ENCODE measurements at places on chromosomes 11 and 22.

DNA sequence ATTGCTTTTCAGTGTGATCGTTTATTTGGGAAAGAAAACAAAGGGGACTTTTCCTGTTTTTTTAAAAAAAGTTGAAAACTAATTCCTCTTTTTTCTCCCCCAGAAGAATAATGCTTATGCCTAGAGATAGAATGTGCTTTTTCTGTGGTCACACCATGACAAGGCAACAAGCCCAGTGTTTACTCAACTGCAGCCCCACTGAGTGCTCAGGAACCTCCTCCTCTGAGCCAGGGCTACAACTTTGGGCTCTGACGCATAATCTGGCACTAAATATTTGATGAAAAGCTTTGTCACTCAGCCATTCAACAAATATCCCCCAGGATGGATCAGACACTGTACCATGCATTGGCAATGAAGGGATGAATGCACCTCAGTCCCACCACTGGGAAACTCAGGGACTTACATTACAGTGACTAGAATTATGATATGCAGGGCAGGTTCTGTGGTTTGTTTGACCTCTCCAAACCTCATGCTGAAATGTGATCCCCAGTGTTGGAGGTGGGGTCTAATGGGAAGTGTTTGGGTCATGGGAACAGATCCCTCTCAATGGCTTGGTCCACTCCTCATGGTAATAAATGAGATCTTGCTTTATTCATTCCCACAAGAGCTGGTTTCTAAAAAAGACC is 155.9 kb downstream of the CCDC34 start:
- DNase-seq: no peak

GRCh38 chr11:105790840-105791239 is 181.0 kb downstream of the GRIA4 start:
- DNase-seq: no peak

DNA sequence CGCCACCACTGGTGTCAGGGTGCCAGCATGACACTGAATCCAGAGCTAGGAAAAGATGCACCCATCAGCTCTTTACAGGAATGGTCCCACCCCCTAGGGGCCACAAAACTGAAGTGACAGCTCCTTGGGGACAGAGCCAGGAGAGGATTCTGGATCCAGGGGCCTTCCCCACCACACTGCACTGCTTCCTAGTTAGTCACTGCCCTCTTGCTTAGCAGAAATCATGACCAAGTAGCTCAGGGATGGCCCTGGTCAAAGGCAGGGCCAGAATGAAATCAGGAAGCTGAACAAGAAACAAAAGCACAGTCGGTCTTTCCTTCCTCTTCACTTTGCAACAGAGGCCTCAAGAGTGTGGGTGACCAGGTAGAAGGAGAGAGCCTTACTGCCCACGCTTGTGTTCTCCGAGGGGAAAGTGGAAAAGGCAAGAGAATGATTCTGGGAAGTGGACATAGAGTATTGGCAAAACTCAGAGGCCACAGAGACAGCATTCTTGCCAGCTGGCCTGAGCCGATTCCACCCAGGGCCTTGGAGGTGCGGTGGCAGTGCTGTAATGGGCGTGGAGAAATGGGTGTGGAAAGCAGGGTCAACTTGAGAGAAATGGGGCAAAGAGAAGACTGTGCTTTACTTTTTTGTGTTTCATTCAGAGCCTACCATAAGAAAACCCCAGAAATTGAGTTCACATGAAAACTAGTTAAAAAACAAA is 39.8 kb downstream of the KCNJ1 start:
- no peak for DNase-seq

DNA sequence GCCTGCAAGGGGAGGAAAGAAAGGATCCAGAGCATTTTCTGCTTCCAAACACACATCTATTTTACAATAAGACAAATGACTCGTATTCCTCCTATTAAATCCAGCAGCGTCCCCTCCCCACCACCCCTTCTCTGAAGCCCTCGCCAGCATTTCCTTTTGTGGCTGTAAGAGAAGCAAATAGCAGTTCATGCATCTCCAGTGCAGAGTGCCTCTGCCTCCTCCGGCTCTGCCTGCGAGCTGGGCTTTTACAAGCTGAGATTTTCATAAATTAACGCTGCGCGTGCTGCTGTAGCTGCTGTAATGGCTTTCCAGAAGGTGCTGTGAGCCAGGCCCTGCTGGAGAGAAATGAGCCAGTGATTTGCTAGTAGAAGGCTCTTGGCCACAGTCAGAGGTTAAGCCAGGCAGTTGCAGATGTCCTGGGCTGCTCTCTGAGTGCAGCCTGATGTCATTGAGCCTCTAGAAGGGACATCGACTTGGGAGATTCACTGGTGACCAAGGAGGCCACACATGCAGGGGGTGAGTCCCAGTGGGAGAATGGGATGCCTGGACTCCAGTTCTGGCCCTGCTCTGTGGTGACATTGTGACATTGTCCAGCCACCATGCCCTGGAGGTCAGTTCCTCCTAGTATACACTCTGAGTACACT is 134.5 kb upstream of the NAV2 start:
- no peak for DNase-seq

DNA sequence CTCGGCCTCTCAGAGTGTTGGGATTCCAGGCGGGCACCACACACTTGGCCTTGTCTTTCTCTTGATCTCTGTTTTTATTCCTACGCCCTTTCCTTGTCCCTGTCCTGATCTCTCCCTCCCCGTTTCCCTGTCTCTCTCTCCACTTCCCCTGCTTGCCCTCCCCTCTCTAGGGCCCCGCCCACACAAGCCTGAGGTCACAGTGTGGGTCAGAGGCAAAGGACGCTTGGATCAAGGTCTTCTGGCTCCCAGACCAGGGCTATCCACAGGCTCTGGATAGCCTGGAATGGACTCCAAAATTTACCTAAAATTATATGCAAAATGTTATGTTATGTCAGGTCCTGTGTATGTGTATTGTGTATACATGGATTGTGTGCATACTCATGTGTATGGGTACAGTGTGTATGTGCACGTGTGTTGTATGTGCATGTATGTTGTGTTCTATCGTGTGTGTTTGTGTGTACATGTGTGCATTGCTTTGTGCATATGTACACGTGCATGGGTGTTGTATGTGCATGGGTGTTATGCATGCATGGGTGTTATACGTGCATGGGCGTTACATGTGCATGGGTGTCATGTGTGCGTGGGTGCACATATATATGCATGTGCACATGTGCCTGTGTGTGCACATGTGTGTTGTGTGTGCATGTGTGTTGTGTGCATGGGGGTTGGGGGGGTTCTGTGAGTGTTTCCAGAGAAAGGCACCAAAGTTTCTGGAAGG is 38.3 kb downstream of the TP53I11 start:
- DNase-seq: no peak

- DNase-seq: no peak
These were observed at the start of gene PDGFB for GRCh38 chr22:39244496-39245129. Gene PDGFB, minus strand, starts transcription at chr22:39244982. Its CDS starts 1,019 bp downstream, at chr22:39243963.

- no peak for DNase-seq
These were observed 41.9 kb downstream of the MED15 start for GRCh38 chr22:20549232-20549841.

- no peak for DNase-seq
These were observed 21.6 kb downstream of the C11orf86 start for GRCh38 chr11:66996609-66997273.

DNA sequence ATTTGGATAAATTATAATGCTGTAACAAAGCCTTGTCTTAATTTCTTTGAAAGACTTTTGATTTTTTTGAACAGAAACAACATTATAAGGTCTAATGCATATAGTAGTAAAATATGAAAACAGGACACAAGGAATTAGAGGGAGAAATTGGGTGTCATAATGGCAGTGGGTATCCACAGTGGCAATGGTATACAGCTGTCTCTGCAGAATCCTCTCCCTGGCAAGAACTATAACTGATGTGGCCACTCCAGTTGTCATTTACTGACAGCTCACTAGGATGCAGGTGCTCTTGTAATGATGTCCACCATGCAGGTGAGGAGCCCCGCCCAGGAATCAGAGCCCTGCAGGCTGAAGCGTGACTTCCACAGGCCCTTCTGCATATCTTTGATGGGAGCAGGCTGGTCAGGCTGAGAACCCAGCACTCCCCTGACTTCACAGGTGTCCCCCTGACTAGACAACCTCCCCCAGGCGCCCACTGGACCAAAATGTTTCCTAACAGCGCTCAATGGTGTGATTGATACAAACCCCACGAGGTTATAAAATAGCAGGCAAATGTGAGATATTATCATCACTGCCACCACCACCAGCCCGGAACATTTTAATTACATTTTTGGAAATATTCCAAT is 32.8 kb upstream of the SERPIND1 start:
- no peak for DNase-seq

GRCh38 chr22:43337946-43338345 is 5.2 kb downstream of the SCUBE1 start:
- DNase-seq: no peak

GRCh38 chr11:64649291-64649697 is 58.3 kb downstream of the SLC22A12 start:
- DNase-seq: no peak

DNA sequence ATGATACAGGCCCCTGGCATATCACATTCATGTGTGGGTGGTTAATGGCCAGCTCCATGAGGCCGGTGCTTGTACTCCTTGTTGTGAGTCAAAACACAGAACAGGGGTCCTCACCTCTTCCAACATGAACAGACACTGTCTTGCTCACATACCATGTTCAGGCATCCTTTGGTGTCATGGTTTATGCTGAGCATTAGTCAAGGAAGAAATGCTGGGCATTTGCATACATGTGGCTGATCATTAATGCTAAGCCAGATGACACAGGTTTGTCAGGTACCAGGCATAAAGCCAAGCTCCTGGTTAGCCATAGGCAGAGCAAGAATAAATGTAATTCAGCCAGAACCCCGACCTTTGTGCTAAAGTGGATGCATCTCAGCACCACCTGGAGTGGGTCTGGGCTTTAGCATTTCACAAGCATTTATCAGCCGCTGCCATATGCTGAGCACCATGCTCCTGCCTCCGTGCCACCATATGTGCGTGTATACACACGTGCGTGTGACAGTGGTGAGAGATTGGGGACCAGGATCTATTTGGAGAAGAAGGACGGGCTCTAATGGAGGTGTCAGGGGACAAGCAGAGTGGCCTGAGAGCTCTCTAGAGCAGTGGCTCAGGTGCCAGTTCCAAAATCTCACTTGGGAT is 55.0 kb downstream of the MICAL2 start:
- DNase-seq: no peak

GRCh38 chr22:42604403-42604802 is 10.3 kb downstream of the POLDIP3 start:
- no peak for DNase-seq

GRCh38 chr11:28697920-28698827 is 590.0 kb downstream of the METTL15 start:
- DNase-seq: no peak

DNA sequence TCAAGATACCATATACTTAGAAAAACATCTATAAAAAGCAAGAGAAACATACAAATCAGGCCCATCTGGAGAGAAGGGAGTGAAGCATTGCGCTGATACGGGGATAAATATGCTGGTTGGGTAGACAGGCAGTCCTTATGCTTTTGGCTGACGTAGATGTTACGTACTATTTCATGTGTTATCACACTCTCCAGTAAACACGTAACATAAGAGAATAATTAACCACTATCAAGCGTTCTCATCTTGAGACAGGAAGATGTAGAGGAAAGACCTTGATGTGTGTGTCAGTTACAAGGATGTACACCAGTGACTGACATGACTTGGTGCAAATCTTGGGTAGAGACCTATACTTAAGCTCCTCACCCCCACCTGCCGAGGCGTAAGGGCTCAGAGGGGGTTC is 86.7 kb upstream of the PRODH start:
- DNase-seq: no peak

DNA sequence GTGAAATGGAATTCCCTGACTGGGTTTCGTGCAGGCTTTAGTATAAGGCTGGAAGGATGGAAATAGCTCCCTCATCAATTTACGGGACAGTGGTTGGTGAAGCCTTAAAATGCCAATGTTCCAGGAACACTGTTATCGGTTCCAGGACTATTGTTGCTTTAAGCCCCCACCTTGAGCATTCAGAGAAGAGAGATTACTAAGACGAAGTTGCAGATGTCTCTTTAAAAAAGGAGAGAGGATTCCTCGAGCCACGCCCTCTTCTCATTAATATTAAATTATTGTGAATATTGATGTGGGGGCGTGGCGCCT is 195 bp upstream of the CREB3L1 start:
- DNase-seq: no peak

GRCh38 chr11:75135651-75136050 is 15.3 kb upstream of the SLCO2B1 start:
- DNase-seq: no peak

GRCh38 chr22:40922484-40923303 is 28.5 kb upstream of the RBX1 start:
- DNase-seq: no peak

- no peak for DNase-seq
These were observed 31.7 kb upstream of the PDE3B start for GRCh38 chr11:14611939-14612338.

DNA sequence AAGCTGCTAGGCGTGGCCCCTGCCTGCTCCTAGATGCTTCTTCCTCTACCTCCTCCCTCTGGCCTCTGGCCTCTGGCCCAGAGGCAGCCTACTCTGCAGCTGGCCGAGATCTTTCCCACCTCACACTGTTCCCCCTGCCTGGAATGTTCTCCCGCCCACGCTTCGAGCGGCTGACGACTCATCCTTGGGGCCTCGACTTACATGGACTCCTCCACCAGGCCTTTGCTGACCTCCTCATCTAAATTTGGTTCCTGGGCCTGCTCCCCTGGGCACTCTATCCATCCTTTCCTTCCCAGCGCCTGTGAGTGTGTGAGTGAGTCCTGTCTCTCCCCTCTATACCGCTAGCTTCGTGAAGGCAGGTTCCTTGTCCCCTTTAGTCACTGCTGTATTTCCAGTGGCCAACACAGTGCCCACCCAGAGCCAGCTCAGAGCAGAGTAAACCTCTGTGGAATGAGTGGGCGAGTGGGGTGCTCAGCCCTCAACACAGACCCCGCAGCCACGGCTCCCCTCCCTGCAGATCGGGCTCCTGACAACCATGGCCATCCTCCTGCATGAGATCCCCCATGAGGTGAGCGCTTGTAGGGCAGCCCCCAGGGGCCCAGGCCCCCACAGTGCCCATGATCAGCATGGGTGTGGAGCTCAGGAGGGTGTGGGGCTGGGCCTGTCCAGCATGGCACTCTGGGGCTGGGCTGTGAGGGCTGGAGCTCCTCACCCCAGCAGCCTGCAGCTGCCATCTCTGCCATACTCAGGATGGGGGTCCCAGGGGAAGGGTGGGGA is 5.7 kb downstream of the SLC39A13 start:
- no peak for DNase-seq

- no peak for DNase-seq
These were observed 30.9 kb downstream of the CHEK2 start for GRCh38 chr22:28710576-28711191.
